Psoas muscle (tissue), 8 donors: ENCODE measurements at places on chromosomes 5 and 9.

- DNase-seq = no peak
Measured at GRCh38 chr9:4499917-4500316, 9.6 kb downstream of the SLC1A1 start.

GRCh38 chr9:121237916-121238315 is 30.0 kb upstream of the GSN start:
- DNase-seq = no peak

GRCh38 chr9:93207326-93207814 is 23.4 kb downstream of the WNK2 start:
- peak; percentile 84 for DNase-seq

- DNase-seq = no peak
Measured at GRCh38 chr5:143850050-143850683, 38.2 kb downstream of the HMHB1 start.

- no peak for DNase-seq
Measured at GRCh38 chr9:105264380-105264779, 19.9 kb downstream of the SLC44A1 start.

DNA sequence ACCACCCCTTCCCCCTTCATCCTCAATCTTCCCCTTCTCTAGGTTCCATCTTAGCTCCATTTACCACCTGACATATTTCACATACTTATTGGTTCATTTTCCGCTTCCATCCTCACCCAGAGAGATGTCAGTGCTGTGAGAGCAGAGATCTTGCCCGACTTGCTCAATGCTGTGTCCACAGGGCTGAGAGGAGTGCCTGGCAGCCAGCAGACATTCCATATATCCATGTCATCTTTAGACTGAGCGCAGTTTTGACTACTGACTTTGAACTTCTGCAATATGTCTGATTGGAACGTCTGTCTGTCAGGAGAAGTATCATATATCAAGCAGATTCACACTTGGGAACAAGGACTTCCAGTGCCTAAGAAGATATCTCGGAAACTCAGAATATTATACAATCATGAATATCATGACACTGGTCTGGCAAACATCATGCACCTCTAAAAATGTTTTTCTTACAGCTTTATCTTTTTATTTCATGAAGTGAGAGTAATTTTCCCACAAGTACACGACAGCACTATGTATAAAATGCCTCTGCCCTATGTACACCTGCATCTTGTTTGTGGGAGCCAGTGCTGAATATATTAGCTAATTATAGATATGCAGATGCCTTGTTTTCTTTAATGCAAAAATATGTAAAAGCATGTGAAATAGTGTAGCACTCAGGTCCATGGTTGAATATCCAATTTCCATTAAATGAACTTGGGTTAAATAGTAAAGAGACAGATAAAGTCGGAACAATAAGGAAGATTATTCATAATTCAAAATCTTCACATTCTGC is 454.0 kb upstream of the DAP start:
- DNase-seq = no peak

GRCh38 chr9:122031776-122032175 is 61.3 kb downstream of the TTLL11 start:
- DNase-seq = no peak
